ENCODE measurements at places on chromosomes 11 and 22. TPM values are rescaled to one million over a fixed set of nuclear protein-coding genes. Genes with fewer than 3 reads are reported as not detected.

- no peak for DNase-seq
These were observed 57.2 kb downstream of the NAV2 start for GRCh38 chr11:19769820-19770219.

- DNase-seq, result no peak
These were observed 1949.4 kb upstream of the RAG2 start for GRCh38 chr11:38547462-38547861.

DNA sequence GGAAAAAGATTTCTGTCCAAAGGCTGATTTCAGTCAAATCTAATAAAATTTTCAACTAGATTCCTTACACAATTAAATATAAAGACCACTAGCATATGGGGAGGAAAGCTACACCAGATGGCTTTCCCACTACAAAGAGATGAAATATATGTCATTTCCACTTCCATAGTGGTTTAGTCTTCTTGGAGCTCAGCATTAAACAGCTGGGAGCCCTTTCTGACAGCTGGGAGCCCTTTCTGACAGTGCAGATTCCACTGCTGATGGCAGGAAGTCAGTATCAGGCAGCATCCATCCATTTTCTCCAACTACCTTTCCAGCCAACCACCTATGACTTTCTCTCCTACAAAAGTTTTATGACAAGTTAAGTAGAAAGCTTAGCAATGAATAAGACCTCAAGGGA, 177.9 kb downstream of the RRAS2 start:
- DNase-seq, result no peak

The RBFOX2 gene
- total RNA-seq, result 153 TPM

DNA sequence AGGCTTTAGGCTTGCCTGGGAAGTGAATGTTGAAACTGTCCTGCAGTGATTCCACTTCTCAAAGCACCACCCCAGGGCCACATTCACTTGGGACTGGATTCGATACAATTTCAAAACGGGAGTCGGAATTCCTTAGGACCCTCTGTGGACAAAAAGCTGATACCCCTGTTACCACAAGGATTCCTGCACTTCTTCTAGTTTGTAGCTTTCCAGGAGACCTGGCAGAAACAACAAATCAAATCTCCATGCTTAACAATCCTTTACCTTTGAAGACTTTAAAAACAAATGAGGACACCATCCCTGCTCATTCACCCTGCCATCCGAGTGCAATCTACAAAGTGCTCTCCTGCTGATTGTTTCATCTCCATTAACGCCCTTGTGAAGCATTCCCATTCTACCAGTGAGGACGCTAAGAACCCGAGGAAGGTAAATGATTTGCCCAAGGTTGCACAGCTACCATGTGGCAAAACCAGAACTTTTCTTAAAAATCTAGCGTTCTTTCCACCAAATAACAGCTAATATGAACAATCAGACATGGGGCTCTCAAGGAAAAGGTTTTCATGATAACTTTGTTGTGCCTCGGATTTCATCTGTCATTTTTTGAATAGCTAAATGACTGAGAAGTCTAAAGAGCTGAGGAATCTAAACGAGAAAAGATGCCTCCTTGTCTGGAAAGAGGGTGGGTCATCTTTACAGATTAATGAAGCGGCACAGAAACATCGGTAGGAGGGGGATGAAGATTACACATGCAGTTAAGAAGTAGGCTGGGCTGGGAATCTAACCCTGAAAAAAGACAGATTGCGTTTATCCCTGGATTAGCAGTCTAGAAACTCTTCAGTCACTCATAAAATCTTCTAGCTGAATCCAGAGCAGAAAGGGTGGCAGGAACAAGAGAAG, 720 bp upstream of the MPZL2 start:
- no peak for DNase-seq

GRCh38 chr22:49119551-49119952, 708.1 kb downstream of the BRD1 start:
- no peak for DNase-seq

- no peak for DNase-seq
These were observed 207.8 kb downstream of the GRIK4 start for GRCh38 chr11:120719348-120719747.

The USP2 gene
- total RNA-seq, result 0.24 TPM

DNA sequence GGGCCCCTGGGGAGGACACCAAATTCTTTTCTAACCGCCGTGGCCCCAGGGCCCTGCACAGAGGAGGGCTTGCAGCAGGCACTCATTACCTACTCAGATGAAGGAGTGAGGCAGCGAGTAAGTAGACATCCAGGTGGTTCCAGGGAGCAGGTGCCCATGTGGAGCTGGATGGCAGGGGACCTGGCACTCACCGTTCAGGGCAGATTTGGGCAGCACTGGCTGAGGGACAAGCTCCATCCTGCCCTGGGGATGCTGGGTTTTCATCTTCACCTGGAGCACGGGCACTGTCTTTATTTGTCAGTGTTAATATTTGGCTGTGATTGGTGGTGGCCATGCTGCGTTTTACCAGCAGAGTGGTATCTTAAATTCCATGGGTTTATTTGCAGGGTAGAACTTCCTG, 1182.7 kb downstream of the BRD1 start:
- no peak for DNase-seq

GRCh38 chr11:93604008-93604660, 57.3 kb upstream of the CEP295 start:
- DNase-seq, result no peak

The TSSK2 gene
- not detected for total RNA-seq
